ENCODE measurements at places on chromosomes 3 and 15.

DNA sequence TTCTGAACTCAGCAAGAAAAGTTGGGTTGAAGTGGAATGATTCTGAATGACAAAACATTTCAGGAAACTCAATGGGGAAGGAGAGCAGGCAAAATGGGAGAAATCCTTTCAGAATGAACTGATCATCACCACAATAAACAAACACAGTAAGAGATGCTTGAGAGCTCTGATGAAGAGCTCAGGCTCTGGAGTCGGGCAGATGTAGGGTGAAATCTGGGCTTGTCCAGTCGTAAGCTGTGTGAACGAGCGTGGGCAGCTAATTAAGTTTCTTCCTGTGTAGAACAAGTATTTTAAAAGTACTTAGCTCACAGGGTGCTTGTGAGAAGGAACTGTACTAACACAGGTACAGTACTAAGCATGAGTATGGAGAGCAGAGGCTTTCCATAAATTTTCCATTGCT is 406.2 kb downstream of the FOXP1 start:
- no peak for DNase-seq

GRCh38 chr3:99562990-99563607 is 75.3 kb upstream of the COL8A1 start:
- no peak for DNase-seq

- DNase-seq: no peak
Measured at GRCh38 chr3:194084284-194084683, 51.7 kb upstream of the HES1 start.

DNA sequence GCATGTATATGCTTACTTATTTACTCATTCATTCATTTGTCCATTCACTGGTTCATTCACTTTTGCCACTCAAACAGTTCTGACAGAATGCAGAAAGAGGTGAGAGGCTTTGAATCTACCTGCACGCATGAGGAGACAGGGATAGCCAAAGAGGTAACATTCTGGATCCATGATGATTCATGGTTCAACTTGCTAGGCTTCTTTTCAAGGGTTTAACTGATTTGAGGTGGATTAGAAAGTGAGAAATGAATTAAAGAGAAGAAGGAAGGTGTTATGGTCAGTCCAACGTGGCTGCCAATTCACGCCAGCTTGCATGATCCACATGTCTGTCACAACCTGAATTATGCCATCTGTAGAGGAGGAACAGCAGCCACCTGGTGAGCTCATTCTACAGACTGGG is 260.6 kb downstream of the ARRDC4 start:
- no peak for DNase-seq

DNA sequence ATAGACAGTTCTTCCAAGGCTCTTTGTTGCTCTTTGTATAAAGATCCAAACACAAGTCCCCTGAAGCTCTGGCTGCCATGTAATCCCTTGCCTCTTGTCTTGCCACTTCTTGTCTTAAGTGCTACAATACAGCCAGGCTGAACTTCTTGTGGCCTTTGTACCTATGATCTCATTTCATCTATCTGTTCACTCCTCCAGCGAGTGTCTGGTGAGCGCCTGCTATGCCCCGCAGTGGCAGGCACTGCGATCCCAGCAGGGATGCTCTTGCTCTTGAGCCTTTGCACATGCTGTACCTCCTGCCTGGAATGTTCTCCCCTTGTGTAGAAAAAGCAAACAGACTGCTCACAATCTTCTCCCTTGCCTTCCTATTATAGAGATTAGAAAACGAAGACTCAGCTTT is 81.9 kb upstream of the ADPGK start:
- no peak for DNase-seq

- no peak for DNase-seq
Measured at GRCh38 chr15:96720251-96720650, 389.8 kb downstream of the NR2F2 start.

DNA sequence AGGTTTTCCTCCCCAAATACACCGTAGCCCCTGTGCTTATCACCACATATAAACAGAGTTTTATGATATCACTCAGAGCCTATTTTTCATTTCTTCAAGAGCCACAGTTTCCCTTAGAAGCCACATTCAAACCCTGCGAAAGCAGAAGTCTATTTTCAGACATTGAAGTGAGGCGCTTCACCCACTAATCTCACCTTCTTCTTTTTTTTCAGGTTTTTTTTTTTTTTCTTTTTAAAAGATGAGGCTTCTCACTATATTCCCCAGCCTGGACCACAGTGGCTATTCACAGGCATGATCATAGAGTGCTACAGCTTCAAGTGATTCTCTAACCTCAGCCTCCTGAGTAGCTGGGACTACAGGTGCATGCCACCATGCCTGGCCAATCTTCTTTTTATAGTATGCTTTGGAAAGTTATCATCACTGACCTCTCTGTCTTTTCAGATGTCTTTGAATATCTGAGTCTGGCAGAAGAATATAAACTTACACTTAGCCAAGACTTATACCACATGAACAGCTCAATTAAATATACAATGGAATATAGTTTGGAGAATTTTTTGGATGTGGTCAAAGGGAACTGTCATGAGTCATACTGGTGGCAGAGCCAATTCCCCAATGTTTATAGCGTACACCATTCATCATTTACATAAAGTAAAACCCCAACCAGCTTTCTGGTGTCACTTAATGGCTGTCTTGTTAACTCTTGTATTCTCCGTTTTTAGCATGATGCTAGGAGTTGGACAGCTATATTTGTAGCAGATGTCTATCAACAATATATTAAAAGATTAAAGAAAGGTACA is 59.7 kb upstream of the CCDC50 start:
- DNase-seq: no peak

DNA sequence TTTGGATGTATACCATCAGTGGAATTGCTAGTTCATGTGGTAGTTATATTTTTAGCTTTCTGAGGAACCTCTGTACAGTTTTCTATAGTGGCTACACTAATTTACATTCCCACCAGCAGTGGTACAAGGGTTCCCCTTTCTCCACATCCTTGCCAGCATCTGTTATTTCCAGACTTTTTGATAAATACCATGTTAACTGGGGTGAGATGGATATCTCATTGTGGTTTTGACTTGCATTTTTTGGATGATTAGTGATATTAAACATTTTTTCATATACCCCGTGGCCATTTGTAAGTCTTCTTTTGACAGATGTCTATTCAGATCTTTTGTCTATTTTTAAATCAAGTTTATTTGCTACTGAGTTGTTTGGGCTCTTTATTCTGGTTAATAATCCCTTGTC is 455.6 kb upstream of the RARB start:
- DNase-seq: no peak

DNA sequence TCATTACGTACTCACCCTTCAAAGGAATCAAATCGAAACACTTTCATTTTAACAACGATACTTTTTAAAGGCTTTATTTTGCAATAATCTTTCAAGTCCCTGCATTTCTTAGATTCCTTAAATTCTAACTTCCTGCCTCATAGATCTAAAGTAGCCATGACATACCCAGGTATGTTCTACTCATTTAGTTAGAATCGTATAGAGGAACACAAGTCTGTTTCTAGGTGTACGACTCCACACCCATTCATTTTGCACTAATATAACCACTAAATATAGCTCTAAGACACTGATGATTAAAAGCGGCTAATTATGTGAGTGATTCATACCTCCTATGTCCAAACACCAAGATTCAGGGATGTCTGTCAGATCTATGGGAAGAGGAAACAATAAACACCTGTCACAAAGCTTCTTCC is 1.3 kb downstream of the ATP13A3 start:
- peak; percentile 39 for DNase-seq

DNA sequence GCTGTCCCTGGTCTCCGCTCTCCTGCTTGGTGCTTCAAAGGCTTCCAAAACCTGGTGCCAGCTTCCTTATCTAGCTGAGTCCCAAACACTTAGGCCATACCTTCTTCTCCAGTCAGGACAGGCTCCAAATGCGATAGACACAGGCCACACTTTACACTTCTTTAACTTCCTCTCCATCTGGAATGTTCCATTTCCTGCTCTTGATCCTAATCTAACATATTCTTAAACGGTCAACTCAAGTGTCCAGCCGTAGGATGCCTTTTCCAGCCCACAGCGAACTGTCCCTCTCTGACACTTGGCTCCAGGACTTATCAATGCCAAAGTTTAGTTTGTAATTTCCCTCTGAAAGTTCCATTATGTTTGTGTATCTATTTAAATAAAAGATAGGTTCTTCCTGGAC is 19.2 kb upstream of the PLA2G4F start:
- no peak for DNase-seq

DNA sequence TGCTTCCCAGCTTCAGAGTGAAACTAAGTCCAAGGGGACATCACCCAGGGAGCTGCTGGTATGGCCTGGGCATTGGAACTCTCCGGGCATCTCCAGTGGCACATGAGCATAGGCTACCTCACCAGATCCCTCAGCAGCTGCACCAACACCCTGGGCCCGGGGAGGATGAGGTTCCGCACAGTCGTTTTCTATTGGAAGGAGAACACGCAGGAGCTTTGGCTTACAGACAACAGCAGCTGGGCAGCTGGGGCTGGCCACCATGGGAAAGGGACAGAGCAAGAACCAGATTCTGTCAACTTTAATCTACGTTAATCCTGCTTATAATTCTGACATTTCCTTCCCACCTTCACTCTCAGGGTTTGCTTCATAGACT is 65.5 kb downstream of the MYO1E start:
- DNase-seq: no peak

DNA sequence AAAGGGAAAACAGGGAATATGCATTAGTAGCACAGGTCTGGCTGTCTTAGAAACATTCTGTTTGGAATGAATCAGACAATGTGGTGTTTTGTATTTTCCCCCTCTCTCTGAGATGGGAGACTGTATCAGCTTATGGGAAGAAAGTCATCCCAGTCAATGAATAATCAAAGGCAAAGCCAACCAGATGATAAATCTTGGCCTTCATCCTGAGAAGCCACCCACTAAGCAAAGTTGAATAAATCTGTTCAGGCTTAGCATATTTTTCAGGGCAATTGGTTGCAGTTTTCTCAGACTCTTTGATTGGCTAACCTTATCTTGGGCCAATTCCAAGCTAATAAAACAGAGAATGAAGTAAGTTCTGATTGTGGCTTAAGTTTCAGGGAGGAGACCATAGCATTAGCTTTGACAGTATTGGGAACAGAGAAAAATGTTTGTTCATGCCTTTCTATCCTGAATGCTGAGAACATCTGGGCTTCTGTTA is 63.6 kb upstream of the ARL8B start:
- DNase-seq: peak; percentile 49

DNA sequence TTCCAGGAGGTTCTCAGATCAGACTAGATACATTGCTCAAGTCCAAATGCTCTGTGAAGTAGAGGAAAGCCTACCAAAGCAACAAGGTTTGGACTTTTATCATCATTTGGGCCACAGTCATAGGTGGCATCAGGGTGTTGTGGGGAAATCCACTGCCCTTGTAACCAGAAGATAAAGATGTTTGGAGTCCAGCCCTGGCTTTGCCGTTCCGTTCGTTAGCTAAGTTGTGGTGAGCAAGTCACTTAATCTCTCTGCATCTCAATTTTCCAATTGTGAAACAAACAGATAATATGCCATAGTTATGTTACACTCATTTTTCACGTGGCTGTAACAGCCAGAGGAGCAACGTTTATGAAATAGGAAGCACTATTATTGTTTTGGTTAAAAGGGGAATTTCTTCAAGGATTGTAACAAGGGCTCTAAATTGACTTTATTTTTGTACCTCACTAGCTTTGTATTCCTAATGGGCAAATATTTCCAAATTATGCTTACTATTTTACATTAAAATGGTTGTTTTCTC is 125.6 kb downstream of the CD47 start:
- DNase-seq: no peak

DNA sequence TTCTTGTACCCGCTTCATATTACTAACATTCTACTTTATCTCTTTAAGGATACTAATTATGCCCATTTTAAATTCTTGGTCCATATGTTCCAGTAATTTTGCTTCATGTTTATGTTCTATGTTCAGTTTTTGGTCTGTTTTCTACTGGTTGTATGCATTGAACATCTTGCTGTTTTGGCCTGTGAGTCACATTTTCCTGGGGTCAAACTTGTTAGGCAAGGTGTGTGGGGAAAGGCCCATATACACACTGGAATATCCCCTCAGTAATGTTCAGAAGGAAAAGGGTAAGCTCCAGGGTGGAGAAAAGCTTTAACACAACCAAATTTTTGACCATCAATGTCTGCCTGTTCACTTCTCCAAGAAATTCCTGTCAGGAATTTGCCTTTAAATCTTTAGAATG is 337.7 kb downstream of the SLC9A9 start:
- no peak for DNase-seq

GRCh38 chr3:175274474-175275218 is 415.5 kb downstream of the NAALADL2 start:
- DNase-seq: no peak

DNA sequence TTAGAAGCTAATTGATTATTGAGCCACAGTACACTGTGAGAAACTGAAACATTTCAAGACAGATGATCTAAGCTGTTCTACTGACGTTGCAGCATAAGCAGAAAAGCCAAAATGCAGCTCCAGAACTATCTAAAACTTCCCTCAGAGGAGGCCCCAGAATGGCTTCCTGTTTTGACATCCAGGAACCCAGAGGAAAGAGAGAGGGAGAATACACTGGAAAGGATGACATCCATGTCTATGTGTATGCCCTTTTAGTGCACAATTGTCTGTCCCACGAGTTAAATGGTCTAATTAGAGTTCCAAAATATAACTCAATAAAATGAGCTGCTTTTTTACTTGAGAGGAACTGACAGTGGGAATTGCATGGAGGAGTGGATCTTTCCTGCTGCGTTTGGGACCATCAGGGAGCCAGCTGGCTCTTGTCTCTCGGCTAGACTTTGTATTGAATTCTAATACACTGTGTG is 688.1 kb downstream of the ZNF385D start:
- DNase-seq: no peak

GRCh38 chr3:106255870-106256248 is 387.0 kb upstream of the CBLB start:
- no peak for DNase-seq

GRCh38 chr3:135758961-135759360 is 206.6 kb upstream of the PPP2R3A start:
- no peak for DNase-seq

DNA sequence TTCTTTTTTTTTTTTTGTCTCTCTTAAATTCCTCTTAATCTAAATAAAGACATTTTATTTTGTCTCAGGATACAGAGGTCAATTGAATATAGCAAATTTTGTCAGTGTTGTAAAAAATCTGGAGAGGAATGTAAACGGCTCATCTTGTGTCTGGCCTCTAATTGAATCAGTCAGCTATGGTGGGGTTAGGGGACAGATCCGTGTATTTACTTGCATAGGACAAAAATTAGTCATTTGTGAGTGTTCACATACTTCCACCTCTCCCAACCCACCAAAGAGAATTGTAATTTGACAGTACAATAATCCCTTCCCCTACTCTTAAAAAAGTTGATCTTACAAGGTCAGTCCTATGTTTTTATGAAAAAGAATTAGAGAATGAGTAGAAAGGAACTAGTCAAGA is 18.3 kb downstream of the PPARG start:
- DNase-seq: no peak

DNA sequence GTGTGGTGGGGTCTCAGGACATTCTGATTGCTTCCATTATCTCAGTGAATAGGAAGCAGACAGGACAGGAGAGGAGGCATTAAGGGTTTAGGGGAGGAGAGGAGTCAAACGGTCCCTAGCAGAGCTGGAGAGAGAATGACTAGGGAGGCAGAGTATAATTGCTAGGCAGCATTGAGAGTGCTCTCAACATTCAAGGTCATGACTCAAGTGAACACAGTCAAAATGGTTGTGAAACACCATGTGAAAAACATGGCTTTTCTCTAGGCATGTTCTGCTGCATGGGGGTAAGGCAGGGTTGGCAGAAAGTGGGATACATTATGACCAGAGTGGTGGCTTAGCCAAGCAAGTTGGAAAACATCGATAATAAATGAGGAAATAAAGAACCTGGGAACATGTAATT is 19.5 kb upstream of the HRH1 start:
- peak; percentile 38 for DNase-seq

GRCh38 chr15:55197362-55197705 is 593 bp upstream of the RSL24D1 start:
- no peak for DNase-seq
